ENCODE measurements at places on chromosomes 3 and 15.

DNA sequence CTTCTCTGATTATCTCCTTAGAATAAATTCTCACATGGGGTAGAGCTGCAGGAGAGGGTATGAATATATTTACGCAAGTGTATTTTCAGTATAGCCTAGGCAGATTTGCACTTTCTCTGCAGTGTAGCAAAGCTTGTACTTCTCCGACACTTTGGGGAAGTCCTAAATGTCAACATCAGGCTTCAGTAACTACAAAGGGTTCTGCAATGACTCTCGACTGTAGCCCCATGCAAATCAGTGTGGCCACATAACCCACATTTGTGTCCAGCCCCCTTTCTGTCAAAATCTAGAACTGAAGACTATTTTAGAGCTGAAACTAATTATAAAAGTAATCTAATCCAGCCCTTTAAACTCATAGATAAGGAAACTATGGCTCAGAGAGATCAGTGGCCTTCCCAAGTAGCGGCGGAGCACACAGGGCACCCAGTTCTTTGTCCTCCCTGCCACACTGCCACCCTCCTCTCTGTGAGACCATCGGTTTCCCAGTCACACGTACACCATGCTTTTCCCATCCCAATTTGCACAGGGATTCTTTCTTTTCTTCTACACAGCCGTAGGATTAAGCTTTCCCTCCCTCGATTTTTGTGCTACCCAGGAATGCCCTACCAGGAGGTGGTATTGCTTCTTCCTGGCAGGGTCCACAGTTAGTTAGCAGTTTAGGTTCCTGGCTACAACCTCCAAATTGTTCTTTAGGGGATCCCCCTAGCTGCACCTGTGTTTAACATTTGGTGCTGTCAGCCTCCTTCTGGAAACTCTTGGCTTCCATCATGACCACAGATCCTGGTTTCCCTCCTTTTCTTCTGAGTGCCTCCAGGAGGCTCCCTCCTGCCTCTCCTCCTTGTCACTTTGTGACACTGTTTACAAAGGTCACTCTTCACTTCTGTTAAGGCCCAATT is 22.9 kb downstream of the MRAS start:
- DNase-seq = no peak

GRCh38 chr3:39479701-39480414 is 12.4 kb downstream of the MOBP start:
- DNase-seq = no peak

DNA sequence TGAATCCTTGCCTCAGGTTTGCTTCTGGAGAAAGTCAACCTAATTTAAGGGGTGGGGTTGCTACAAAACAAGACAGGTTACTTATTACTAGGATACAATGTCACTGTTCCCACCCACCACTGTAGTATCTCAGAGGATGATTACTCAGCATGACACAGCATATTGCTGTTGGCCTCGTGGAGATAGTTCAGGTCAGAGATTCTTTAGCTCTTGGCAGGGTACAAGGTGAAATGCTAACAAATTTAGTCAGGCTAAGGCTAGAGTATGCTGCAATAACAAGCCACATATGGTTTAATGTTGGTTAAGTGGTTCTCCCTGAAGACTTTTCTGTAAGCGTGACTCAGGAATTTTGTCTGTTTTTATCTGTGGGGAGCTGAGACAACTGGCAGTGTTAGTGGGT is 161.8 kb downstream of the EDEM1 start:
- no peak for DNase-seq

DNA sequence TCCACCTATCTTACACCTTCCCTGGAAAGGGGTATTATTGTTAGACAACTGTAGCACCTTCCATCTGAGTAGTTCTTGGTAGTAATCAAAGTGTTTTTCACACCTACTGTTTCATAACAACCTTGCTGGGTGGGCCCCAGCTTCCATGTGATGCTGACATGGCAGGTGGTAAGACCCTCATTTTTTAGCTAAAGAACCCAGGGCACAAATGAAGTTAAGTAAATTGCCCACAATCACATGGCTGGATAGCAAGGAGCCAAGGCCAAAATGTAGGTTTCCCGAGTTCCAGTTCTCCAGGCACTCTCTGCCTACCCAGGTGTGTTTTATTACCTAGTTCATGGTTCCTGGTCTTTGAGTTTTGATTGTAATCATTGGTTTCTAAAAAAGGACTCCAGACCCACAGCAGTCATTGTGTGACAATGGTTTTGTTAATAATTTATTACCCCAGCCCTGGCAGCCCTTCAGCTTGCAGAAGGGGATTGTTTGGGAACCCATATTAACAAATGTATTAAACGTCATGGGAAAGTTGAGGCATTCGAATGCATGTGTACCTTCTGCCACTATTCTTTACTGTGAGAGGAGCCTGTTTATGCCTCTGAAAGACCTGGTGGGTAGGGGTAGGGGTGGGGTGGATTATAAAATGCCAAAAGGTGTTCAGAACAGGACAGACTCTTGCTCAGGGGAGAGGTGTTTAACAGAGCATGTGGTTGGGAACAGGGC is 222.2 kb upstream of the BHLHE40 start:
- DNase-seq = no peak

DNA sequence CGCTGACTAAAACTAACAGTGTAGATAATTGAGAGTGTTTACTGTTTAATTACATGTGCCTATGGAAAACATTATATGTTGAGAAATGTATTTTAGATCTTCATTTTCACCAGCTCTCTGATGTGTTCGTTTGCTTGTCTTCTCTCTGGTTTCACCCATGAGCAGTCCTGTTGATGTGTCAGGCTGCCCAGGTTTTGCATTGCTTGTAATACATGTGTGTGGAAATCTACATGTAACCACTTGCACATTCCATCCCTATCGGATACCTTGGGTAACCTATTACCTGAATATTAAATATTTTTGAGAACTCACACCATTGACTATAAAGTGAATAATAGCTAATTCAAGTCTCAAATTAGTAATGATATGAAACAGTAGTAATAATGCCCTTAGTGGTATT is 13.1 kb downstream of the PPP4R2 start:
- DNase-seq = no peak

DNA sequence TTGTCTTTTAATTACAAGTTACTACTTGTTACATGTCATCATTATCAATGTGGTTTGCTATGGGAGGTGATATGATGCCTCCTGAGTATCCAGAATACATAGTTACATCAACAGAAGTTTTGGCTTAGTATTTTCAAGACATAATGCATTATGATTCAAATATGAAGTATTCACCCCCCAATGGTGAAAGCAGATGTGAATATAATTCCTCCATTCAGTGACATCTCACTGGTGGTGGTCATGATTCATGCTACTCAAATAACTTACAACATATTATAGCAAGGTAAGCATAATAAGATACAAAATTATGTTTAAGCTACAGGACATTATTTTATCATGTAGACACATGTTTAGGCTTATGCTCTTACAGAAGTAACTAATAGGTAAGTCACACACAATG is 34.9 kb upstream of the TTBK2 start:
- DNase-seq = no peak

DNA sequence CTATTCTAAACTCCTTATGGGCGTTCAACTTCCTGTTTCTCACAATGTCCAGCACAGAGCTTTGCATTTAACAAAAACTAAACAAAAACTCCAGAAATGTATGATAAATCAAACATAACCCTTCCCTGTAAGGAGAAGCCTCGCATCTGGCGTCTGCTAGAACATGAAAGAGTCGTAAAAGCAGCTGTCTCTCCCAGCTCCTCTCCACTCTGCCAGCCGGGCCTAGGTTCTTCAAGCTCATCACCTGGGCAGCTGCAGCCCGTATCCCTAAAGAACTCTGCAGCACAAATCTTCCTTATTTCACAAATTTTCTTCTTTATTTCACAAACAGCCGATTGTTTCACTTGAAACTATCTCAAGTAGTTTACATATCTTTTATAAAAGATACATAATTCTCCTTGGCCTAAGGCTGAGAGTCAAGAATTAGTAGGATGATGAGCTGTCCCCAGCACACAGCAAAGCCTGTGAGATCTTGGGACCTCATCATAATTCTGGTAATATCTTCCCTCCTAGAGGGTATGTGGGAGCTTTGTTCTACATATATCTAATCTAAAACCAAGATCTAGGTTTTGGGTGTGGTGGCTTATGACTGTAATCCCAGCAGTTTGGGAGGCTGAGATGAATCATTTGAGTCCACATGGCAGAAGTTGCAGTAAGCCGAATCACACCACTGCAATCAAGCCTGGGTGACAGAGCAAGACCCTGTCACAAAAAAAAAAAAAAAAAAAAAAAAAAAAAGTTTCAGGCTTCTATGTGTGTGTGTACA is 35.3 kb downstream of the ANXA2 start:
- peak; percentile 24 for DNase-seq

- DNase-seq = no peak
Measured at GRCh38 chr15:78353093-78353492, 12.9 kb downstream of the CRABP1 start.

- DNase-seq = no peak
Measured at GRCh38 chr3:23624305-23624704, 181.4 kb upstream of the UBE2E1 start.

DNA sequence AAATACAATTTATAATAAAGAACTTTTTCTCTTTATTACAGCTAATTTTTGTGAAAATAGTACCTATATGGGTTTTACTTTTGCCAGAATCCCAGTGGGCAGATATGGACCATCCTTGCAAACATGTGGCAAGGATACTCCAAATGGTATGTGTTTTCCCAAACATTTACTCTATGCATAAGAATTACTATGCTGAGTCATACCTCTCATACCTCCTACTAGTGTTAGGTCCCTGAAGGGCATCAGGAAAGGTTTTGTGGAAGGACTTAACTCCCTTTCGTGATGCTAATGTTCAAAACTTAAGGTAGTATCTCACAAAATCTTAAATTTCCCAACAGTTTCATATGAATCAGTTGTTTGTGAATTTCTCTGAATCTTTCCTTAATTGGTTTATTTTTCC is 21.3 kb downstream of the ADGRG7 start:
- DNase-seq = no peak

DNA sequence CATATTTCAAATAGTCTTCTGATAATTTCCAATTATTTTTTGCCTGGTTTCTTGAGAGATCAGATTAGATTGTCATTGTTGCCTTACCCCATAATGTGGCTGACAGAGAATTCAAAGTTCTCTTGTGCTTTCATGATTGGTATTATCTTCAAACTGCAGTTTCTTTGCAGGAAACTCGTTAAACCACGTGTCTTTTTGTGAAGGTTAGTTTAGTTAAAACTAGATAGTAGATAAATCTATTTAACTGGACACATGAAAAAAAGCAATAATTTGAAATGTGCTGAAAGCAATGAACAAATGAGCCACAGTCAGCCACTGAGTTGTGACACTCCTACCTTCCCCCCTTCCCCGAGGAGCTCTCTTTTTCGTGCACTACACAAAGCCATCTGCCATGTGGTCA is 327.5 kb upstream of the UMPS start:
- no peak for DNase-seq

DNA sequence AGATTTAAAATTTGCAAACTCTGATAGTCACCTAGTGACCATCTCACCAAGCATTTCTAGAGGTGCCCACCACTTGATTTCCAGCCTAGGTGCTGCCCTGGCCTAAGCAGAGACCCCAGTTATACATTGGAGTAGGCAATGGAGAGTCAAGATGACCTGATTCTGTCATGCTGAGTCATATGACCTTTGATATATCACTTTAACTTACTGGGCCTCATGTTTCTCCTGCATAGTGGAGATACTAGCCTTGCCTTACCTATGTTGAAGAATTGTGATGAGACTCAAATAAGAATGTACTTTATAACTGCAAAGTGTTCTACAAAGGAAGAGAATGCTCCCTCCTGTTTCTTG is 75.5 kb upstream of the XCR1 start:
- no peak for DNase-seq

- DNase-seq = no peak
Measured at GRCh38 chr15:25707656-25708365, 155.3 kb downstream of the ATP10A start.

DNA sequence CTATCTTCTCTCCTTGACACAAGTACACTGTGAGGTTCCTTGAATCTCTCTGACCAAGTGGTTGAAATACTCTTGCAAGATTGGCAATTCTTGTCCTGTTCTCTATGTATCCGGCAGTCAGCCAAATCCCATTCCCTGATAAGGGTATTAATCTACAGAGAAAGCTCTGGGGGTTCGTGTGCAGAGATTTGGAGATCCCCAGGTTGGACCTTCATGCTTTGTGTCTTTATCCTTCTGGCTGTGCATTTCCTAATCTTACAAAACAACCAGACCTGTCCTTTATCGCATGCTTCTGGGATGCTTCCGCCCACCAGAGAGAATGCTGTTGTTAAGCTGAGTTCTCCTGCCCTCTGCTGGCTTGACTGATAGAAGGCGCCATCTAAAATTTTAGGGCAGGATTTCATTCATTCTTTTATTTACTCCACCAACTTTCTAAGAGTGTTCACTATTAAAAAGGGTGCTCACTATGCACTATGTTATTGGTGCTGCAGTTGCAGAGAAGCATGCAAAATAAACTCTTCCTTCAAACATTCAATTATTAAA is 8.6 kb upstream of the SST start:
- peak; percentile 9 for DNase-seq

DNA sequence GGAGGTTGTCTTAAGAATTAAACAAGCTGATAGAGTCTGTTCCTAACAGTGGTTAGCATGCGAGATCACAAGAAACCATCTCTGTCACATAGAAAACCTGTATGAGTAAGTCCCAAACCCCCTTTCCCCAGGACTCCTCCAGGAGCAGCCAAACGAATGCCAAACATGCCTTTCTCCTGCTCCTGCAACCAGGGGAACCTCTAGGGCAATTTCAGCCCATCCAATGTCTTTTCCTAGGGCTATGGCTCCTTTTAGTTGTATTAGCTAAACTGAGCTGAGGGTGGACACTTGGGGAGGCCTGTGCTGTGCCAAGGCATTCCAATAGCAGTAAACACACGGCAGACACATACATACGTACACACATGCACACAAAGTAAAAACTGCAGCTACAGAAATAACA is 36.5 kb upstream of the TIMP4 start:
- DNase-seq = no peak

- DNase-seq = no peak
Measured at GRCh38 chr15:70633103-70633831, 130.1 kb downstream of the UACA start.

DNA sequence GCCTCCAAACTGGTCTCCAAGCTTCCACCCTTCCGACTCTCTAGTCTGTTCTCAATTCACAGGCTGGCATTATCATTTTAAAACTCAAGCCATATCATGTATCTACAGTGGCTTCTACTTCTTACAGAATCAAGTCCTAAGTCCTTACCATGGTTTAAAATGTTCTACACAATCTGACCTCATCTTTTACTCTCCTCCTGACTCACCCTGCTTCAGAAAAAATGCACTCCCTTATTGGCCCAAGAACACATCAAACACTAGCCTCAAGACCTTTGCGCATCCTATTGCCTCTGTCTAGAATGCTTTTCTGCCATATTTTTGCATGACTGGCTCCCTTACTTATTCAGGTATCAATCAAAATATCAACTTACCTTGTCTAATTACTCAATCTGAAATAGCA is 11.0 kb downstream of the MRPL3 start:
- DNase-seq = no peak

GRCh38 chr3:22835041-22835440 is 368.1 kb upstream of the UBE2E2 start:
- DNase-seq = no peak

DNA sequence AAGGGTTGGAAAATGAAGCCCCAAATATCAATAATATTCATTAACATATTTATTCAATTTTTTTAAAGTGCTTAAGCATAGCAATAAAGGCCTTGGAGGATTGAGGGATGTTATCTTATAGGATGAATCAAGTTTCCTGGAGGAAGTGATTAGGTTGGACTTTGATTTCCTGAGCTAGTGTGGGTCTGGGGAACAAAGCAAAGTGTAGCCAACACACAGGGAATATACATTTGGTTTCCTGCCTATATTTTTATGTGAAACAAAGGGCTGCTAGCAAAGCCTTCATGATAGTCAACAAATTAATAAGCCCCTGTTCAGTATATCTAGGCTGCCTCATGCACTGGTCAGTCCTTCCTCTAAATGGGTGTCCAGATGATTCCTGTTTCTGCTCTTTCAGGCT is 261.1 kb upstream of the IL12A start:
- DNase-seq = no peak
